CD4-positive, alpha-beta memory T cell (primary cell): ENCODE measurements at places on chromosomes 12 and 14.

- DNase-seq: no peak
- no peak overlapping the region for H3K4me3 ChIP-seq
- no peaks in the 10 kb centered on the region for H3K36me3 ChIP-seq
- no peak overlapping the region for H3K27ac ChIP-seq
- peaks cover 9% of the 10 kb centered on the region for H3K4me1 ChIP-seq
These were observed 319.5 kb downstream of the FUT8 start for GRCh38 chr14:65731933-65732506.

- H3K36me3 ChIP-seq: no peaks in the 10 kb centered on the region
- no peak overlapping the region for H3K4me3 ChIP-seq
- H3K27me3 ChIP-seq: no peaks in the 10 kb centered on the region
- H3K4me1 ChIP-seq: no peaks in the 10 kb centered on the region
- DNase-seq: no peak
These were observed 491.5 kb downstream of the SLC6A15 start for GRCh38 chr12:84421103-84421502.

- H3K4me1 ChIP-seq: no peaks in the 10 kb centered on the region
- H3K27me3 ChIP-seq: no peaks in the 10 kb centered on the region
- no peak overlapping the region for H3K27ac ChIP-seq
- DNase-seq: no peak
- H3K36me3 ChIP-seq: peaks cover 4% of the 10 kb centered on the region
These were observed 117.3 kb downstream of the ERC1 start for GRCh38 chr12:1108276-1108675.

DNA sequence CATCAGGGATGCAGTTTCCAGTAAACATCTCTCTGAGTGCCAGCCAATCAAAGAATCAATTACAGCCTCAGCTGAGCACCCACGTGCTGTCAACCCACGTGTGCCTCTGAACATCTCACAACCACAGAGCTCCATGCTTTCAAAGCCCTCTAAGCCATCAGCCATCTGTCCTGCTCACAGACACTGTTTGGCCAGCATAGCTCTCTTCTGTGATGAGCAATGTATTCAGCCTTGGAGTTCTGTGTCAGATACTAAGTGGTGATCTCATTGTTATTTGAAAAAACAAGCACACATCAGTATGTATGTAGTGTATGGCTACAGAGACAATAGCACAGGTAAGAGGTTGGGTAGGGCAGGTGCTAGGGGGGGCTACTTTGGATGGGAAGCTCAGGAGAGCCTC lies 94.3 kb downstream of the RGS6 start:
- no peaks in the 10 kb centered on the region for H3K4me1 ChIP-seq
- H3K27ac ChIP-seq: no peak overlapping the region
- H3K36me3 ChIP-seq: no peaks in the 10 kb centered on the region
- H3K27me3 ChIP-seq: no peaks in the 10 kb centered on the region

DNA sequence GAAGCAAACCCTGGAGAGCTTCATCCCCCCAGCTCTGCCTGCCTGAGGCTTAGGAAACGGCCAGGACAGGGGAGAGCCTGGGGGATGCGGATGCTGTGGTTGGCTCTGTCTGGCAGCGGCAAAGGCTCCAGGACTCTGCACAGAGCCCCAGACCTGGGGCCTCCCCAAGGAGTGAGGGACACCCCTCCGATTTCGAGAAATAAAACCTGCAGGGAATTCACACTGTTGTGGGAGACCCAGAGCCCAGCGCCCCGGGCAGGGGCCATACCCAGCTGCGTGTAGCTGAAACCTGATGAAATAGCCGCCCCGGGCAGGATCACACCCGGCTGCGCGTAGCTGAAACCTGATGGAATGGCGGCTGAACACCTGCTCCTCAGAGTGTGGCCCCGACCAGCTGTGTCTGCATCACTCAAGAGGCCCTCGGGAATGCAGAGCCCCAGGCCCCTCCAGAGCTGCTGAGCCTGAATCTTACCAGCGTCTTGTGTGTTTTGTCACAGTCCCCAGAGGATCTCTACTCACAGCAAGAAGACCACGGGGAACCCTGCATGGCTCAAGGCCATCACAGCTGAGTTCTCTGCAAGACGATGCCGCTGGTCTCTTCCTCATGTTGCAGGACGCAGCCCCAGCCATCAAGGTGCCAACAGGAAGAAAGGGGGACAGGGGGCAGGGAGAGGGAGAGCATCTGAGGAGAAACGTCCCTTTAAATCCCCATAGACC lies 46.5 kb upstream of the GALNT9 start:
- no peaks in the 10 kb centered on the region for H3K4me1 ChIP-seq
- no peak overlapping the region for H3K4me3 ChIP-seq
- peaks cover 19% of the 10 kb centered on the region for H3K27me3 ChIP-seq
- no peaks in the 10 kb centered on the region for H3K36me3 ChIP-seq
